ENCODE measurements at places on chromosomes 6 and 20. TPM values are rescaled to one million over a fixed set of nuclear protein-coding genes. Genes with fewer than 3 reads are reported as not detected.

DNA sequence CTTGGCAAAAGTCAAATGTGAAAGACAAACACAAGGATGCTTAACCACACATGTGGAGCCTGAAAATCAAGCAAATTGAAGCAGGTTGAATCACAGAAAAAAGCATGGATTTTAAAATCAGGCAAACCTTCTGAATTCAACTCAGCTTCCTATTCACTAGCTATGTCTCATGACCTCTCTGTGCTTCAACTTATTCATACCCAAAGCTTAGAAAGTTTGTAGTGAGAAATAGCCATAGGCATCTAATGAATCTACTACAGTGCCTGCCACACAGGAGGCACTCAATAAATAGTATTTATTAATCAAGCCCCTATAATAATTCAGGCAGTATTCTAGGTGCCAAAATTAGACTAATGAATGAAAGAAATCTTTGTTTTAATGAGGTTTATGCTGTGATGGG is 112.2 kb upstream of the TNFAIP3 start:
- DNase-seq = no peak

Gene ATRN
- total RNA-seq = 53.6 TPM

DNA sequence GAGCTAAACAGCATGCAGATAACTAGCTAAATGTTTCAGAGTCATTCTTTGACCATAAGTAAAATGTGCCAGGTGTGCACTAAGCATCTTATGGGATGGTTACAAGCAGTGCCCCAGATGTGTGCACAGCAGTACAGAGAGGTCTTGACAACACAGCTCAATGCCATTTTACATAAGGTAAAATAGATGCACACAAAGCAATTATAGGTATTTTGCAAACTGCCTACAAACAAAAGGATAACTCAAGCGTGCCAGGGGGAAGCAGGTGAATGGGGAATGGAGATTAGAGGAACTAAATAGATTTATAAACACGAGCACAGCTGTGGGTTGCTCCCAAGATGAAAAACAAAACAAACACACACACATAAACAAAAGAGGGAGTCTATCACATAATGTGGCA is 64.8 kb downstream of the SLC2A10 start:
- no peak for DNase-seq

- DNase-seq = no peak
These were observed 83.4 kb downstream of the TFAP2A start for GRCh38 chr6:10331334-10331968.

Gene SLC35B2
- total RNA-seq = 361 TPM

DNA sequence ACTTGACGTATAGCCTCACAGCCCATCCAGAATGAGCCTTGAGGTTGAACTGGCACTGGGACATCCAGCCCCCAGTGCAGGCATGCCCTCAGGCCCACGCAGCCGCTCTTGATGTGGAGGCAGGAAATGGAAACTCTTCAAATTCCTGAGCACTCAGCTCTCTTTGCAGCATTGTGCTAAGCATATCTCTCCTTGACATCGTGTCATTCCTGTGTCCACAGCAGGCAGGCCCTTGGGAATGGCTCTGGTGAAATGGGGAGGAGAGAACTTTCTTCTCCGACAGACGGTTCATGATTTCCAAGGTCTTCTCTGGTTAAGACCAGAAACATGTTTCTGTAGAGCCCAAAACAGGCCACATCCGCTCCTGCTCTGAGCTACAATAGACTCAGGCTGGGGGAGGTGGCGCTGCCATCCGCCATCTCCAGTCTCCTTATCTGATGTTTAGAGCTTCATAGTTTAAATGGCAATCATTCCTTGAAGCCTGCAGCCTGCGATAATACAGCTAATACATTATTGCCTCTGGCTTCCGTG is 248.8 kb downstream of the CDH4 start:
- no peak for DNase-seq

DNA sequence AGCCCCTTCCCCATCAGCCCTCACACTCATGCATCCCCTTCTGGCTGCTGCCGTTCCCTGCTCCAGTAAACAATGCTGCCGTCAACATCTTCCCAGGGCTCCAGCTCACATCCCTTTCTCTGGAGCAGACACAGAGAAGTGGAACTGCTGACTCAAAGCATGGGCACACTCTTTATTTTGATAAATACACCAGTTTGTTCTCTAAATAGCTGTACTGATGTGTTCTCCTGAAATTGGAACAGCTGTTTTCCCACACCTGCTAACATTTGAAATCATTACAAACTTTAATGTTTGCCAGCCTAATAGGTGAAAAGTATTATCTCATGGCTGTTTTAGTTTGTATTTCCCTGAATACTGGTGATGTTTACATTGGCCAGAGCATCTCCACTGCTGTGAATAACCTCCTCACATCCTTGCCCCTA is 102.1 kb upstream of the NXT1 start:
- no peak for DNase-seq

Gene PKIG
- total RNA-seq = 30.6 TPM

DNA sequence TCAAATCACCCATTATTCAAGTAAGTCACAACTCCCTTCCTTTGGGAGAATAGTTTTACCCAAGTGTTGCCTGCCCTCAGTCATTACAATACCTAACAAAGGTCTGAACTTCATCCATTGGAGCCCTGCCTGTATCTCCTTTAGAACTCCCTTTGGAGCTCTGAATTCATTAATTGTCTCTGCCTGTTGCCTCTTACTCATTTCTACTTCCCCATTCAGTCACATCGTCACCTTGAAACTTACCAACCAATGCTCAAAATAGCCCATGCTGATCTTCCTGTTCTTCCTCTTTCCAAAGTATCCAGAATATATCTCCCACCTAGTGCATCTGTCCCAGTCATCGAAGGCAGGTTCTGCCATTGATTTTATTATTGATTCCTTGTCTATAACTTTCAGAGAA is 120.7 kb upstream of the ADGRF1 start:
- DNase-seq = no peak

Data from SK-MEL-5 (cell line).